ENCODE measurements at places on chromosomes 4 and X. TPM values are rescaled to one million over a fixed set of nuclear protein-coding genes. Genes with fewer than 3 reads are reported as not detected.

The MAGEA4 gene
- not detected for total RNA-seq

The MAGEA1 gene
- not detected for total RNA-seq

DNA sequence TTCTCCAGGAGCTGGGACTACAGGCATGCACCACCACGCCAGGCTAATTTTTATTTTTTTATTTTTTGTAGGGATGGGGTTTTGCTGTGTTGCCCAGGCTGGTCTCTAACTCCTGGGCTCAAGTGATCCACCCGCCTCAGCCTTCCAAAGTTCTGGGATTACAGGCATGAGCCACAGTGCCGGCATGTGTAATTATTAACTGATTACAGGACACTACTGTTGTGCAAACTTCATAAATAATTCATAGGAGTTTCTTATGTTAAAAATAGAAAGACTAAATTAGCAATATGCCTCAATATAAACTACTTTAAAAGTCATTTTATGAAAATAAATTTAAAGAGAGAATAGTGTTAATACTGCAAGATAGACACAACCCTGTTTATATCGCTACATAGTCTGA lies 221.9 kb downstream of the SNCA start:
- H3K27me3 ChIP-seq: no peaks in the 10 kb centered on the region
- H3K4me3 ChIP-seq: no peak overlapping the region

- H3K36me3 ChIP-seq: no peaks in the 10 kb centered on the region
- no peak overlapping the region for H3K4me3 ChIP-seq
- no peaks in the 10 kb centered on the region for H3K27me3 ChIP-seq
- no peak overlapping the region for H3K27ac ChIP-seq
Measured at GRCh38 chr4:176967586-176967985, 174.9 kb upstream of the VEGFC start.

DNA sequence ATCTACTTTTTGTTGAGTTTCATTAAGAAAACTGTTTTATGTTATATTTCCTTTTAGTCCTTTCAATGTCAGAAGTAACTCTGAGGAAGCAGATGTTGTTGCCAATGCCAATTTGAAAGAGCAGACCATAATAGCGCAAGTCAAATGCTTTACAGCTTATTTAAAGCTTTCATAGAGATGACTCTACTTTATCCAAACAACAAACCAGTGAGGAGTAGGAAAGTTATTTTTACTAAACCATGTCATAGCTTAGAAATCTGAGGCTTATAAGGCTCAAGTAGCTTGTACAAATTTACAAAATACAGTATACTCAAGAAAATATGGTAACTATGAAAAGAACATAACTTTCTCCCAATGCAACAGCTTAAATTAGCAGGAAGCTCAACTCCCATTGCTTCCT lies 40.1 kb upstream of the SPOCK3 start:
- DNase-seq: no peak
- H3K4me1 ChIP-seq: no peaks in the 10 kb centered on the region
- H3K27ac ChIP-seq: no peak overlapping the region

- DNase-seq: no peak
- H3K36me3 ChIP-seq: peaks cover 4% of the 10 kb centered on the region
- H3K4me3 ChIP-seq: no peak overlapping the region
Measured at GRCh38 chr4:98352940-98353339, 91.8 kb downstream of the RAP1GDS1 start.

GRCh38 chr4:62133101-62133897 lies 933.2 kb downstream of the ADGRL3 start:
- no peaks in the 10 kb centered on the region for H3K4me1 ChIP-seq
- no peak overlapping the region for H3K4me3 ChIP-seq
- H3K36me3 ChIP-seq: peaks cover 15% of the 10 kb centered on the region
- peaks cover 6% of the 10 kb centered on the region for H3K27me3 ChIP-seq
- DNase-seq: no peak
- H3K27ac ChIP-seq: no peak overlapping the region

All from glutamatergic neuron (in vitro differentiated cells).